Thyroid gland (tissue), 4 donors: ENCODE measurements at places on chromosomes 2 and 18. TPM values are rescaled to one million over a fixed set of nuclear protein-coding genes. Genes with fewer than 3 reads are reported as not detected.
A peak's percentile ranks its signal among the peaks of the same experiment; 100 is the strongest.

Gene ADI1
- total RNA-seq, result 65.1 TPM

Gene TDRD15
- total RNA-seq, result 0.08 TPM

Gene MAPRE2
- 22.6 TPM for total RNA-seq

Gene SCYGR4
- total RNA-seq, result not detected

Gene PROM2
- total RNA-seq, result 24.3 TPM

Gene ZBTB7C
- 47.6 TPM for total RNA-seq

Gene GMPPA
- 50.6 TPM for total RNA-seq

Gene CREG2
- total RNA-seq, result not detected

Gene MC2R
- not detected for total RNA-seq

Gene C1QL2
- total RNA-seq, result not detected

Gene TUBB8B
- total RNA-seq, result not detected

- no peaks in the 10 kb centered on the region for H3K36me3 ChIP-seq
- DNase-seq, result no peak
- H3K4me3 ChIP-seq, result no peak overlapping the region
- H3K27me3 ChIP-seq, result no peaks in the 10 kb centered on the region
- H3K27ac ChIP-seq, result no peak overlapping the region
- H3K4me1 ChIP-seq, result no peaks in the 10 kb centered on the region
These were observed 13.3 kb downstream of the PROC start for GRCh38 chr2:127431408-127432023.

DNA sequence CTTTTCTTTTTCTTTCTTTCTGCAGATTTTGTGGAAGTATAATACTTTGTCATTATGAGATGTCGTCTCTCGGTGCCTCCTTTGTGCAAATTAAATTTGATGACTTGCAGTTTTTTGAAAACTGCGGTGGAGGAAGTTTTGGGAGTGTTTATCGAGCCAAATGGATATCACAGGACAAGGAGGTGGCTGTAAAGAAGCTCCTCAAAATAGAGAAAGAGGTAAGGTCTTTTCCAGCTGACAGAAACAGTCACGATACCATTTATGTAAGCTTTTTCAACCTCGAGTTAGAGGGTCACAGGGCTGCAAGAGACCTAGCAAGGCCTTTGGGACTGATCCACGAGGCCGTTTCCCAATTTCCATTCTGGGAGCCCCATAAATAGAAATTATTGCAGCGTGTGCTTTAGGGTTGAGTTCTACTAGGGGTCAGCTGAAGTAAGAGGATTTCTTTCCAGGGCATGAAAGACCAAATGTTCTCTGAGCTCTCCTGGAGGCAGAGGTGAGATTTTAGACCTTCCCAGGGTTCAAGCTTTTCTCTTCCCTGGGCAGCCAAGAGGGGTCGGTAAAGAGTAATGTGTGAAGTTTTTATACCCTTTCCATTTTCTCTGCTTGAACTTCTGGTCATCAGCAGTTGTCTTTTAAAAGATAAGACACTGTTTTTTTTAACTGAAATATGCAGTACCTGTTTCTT is 15.5 kb downstream of the MAP3K20 start:
- peaks cover 15% of the 10 kb centered on the region for H3K4me1 ChIP-seq
- no peaks in the 10 kb centered on the region for H3K27me3 ChIP-seq
- DNase-seq, result no peak

DNA sequence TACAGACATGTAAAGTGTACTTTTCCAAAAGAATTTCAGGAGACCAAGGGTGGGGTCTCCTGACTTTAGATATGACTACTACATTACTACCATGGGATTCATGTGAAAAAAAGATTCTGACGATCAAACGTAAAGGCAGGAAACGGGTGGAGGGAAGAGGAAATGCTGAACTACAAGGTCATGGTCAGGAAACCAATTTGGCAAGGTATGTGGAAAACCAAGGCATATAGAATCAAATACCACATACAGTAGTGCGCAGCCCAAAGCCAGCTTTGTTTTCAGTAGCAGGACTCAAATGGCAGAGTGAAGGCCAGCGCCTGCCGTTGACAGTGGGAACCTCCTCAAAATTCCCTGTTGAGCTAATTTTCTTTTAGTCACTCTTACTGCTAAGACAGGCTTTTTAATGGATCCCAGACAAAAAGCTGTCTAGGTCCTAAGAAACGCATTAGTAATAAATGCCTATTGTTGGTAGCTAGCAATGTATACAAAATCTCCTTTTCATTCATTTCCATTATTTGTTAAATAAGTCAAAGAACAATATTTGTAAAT is 57.6 kb upstream of the SERTAD2 start:
- H3K4me3 ChIP-seq, result no peak overlapping the region
- H3K27me3 ChIP-seq, result no peaks in the 10 kb centered on the region
- no peaks in the 10 kb centered on the region for H3K36me3 ChIP-seq

- no peaks in the 10 kb centered on the region for H3K4me1 ChIP-seq
- H3K27me3 ChIP-seq, result no peaks in the 10 kb centered on the region
These were observed 380.4 kb downstream of the CLIP4 start for GRCh38 chr2:29495536-29496060.

GRCh38 chr2:200812122-200813022 is 662 bp downstream of the BZW1 start:
- peaks cover 19% of the 10 kb centered on the region for H3K36me3 ChIP-seq
- peak; percentile 75 for DNase-seq
- no peaks in the 10 kb centered on the region for H3K27me3 ChIP-seq

DNA sequence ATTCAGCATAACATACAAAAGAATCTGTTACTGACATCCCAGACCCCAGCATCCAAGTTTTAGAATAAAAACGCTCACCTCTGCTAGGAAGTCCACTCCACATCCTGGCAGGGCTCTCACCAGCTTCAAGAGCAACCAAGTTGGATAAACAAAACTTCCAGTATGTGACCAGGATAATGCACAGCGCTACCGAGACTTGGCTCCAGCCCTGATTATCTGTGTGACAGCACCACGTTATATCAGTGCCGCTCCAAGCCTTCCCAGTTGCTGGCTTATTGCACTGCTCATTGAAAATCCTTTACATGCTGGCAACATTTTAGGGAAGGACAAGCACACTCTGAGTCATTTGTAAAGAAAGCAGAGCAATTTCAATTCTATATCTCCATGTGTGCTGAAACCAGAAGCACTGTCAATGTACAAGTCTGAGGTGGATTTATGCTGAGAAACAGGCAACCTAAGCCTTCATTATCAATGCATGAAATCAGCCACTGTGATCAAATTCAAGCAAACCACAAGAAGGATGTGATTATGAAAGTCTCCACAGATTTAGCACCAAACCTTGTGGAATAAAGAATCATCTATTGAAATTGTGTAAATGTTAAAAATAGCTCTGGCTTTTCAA is 115.7 kb downstream of the ZNF385B start:
- H3K4me1 ChIP-seq, result no peaks in the 10 kb centered on the region
- H3K36me3 ChIP-seq, result no peaks in the 10 kb centered on the region
- H3K4me3 ChIP-seq, result no peak overlapping the region
- no peak overlapping the region for H3K27ac ChIP-seq
- H3K27me3 ChIP-seq, result peaks cover 3% of the 10 kb centered on the region

DNA sequence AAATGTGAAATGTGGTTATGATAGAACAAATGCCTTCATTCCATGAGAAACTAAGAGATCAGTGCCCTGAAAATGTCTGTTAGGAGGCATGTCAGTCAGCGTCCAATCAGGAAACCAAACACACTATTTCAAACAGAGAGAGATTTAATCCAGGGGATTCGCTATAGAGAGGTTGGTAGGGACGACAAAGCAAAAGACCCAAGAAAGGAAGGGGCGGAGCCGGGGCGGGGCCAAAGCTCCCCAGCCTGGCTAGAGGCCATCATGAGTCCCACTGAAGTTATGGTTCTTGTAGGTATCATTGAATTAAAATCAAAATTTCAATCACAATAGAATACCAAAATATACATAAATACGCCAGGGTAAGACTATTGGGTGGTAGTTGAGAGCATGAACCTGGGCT is 32.9 kb upstream of the RNF149 start:
- no peak for DNase-seq
- no peak overlapping the region for H3K4me3 ChIP-seq
- no peak overlapping the region for H3K27ac ChIP-seq
- H3K36me3 ChIP-seq, result no peaks in the 10 kb centered on the region
- H3K4me1 ChIP-seq, result no peaks in the 10 kb centered on the region
- no peaks in the 10 kb centered on the region for H3K27me3 ChIP-seq

- no peak overlapping the region for H3K4me3 ChIP-seq
- H3K36me3 ChIP-seq, result no peaks in the 10 kb centered on the region
- no peak overlapping the region for H3K27ac ChIP-seq
- no peaks in the 10 kb centered on the region for H3K4me1 ChIP-seq
- H3K27me3 ChIP-seq, result no peaks in the 10 kb centered on the region
These were observed 136.0 kb downstream of the EML6 start for GRCh38 chr2:54859416-54859815.

- DNase-seq, result no peak
- no peaks in the 10 kb centered on the region for H3K36me3 ChIP-seq
- no peaks in the 10 kb centered on the region for H3K27me3 ChIP-seq
- H3K27ac ChIP-seq, result no peak overlapping the region
- no peaks in the 10 kb centered on the region for H3K4me1 ChIP-seq
These were observed 768 bp downstream of the DSC1 start for GRCh38 chr18:31161757-31162418.

DNA sequence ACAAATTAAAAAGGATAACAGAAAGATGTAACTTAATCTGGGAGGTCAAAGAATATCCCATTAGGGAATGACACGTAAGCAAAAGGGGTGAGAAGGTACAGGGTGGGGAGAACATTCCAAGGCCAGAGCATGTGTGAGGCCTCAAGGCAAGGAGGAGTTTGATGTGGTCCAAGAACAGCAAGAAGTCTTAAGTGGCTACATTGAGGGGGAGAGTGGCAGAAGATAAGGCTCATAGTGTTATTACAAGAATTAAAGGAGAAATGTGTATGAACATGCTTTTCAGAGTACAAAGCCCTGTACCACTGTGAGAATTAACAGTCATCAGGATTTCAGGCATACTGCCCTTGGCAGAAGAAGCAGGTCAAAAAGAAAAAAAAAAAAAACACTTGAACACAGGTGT is 174.4 kb upstream of the ERBB4 start:
- no peak overlapping the region for H3K4me3 ChIP-seq
- peaks cover 21% of the 10 kb centered on the region for H3K4me1 ChIP-seq
- no peak for DNase-seq
- H3K27ac ChIP-seq, result peak overlapping the region; percentile 50

- H3K27me3 ChIP-seq, result no peaks in the 10 kb centered on the region
- H3K4me3 ChIP-seq, result no peak overlapping the region
- no peak overlapping the region for H3K27ac ChIP-seq
- H3K36me3 ChIP-seq, result no peaks in the 10 kb centered on the region
These were observed 34.7 kb downstream of the ICOS start for GRCh38 chr2:203971251-203971650.

- DNase-seq, result no peak
- H3K27ac ChIP-seq, result no peak overlapping the region
- H3K27me3 ChIP-seq, result no peaks in the 10 kb centered on the region
- no peaks in the 10 kb centered on the region for H3K4me1 ChIP-seq
- no peak overlapping the region for H3K4me3 ChIP-seq
- no peaks in the 10 kb centered on the region for H3K36me3 ChIP-seq
These were observed 13.3 kb upstream of the PXDN start for GRCh38 chr2:1757567-1757966.

- DNase-seq, result peak; percentile 71
- no peaks in the 10 kb centered on the region for H3K27me3 ChIP-seq
- H3K36me3 ChIP-seq, result no peaks in the 10 kb centered on the region
- H3K27ac ChIP-seq, result peak overlapping the region; percentile 22
- H3K4me1 ChIP-seq, result peaks cover 15% of the 10 kb centered on the region
These were observed 68.6 kb downstream of the CAB39 start for GRCh38 chr2:230781130-230781797.

GRCh38 chr2:128818704-128819491 is 500.2 kb upstream of the HS6ST1 start:
- H3K4me3 ChIP-seq, result no peak overlapping the region
- no peaks in the 10 kb centered on the region for H3K36me3 ChIP-seq
- H3K27me3 ChIP-seq, result no peaks in the 10 kb centered on the region
- no peaks in the 10 kb centered on the region for H3K4me1 ChIP-seq
- no peak for DNase-seq
- no peak overlapping the region for H3K27ac ChIP-seq

DNA sequence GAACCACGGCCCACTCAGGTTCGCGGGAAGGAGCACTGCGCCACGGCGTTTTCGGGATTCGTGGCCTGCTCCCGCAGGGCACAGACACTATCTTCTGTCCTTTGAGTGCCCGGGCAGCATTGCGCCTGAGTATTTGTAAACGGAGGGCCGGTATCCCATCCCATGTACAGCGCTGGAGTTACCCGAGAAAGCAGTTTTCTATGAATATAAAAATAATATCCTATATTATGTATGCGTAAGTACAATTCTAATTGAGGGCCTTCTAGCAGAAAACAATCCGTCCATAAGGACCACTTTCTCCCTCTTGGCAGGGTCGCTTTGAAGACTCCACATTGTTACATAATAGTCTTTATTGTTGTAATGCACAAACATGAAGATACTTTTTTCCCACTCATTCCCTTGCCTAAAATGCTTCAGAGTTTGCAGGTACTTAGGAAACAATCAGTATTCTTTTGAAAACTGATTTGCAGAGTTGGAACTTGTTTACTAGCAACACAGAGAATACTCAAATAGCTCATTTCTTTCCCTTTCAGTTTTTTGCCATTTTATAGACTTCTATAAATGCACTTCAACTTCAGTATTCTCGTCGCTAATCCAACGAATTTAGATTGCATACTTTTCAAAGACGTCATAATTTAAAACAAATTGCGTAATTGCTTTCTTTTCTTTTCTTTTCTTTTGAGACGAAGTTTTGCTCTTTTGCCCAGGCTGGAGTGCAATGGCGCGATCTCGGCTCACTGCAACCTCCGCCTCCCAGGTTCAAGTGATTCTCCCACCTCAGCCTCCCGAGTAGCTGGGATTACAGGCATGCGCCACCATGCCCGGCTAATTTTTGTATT is 1.0 kb upstream of the REV1 start:
- peak overlapping the region; percentile 72 for H3K4me3 ChIP-seq
- DNase-seq, result no peak
- no peaks in the 10 kb centered on the region for H3K27me3 ChIP-seq
- H3K36me3 ChIP-seq, result no peaks in the 10 kb centered on the region
- H3K4me1 ChIP-seq, result peaks cover 17% of the 10 kb centered on the region

DNA sequence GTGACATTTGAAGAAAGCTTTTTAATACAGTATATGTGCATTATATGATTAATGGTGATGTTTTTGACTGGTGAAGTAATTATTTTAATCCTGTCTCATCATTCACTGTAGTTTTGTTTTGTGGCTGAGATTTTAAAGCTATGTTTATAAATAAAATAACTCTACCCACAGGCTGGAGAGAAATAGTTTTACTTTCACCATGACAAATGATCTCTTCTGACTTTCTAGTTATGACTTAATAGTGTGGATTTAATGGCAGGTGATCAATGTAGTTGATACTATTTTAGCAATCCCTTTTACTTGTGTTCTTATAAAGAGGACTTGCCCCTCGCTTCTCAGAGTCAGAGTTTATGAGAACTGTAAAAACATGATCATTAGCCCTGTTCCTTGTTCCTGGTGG is 289.5 kb upstream of the SIX3 start:
- H3K4me3 ChIP-seq, result no peak overlapping the region
- no peaks in the 10 kb centered on the region for H3K4me1 ChIP-seq
- H3K27me3 ChIP-seq, result no peaks in the 10 kb centered on the region
- no peaks in the 10 kb centered on the region for H3K36me3 ChIP-seq
- DNase-seq, result no peak

GRCh38 chr2:128786316-128786715 is 467.6 kb upstream of the HS6ST1 start:
- DNase-seq, result no peak
- H3K27me3 ChIP-seq, result no peaks in the 10 kb centered on the region

GRCh38 chr2:143284087-143284675 is 155.0 kb downstream of the ARHGAP15 start:
- peaks cover 5% of the 10 kb centered on the region for H3K4me1 ChIP-seq

GRCh38 chr18:46250812-46251173 is 146.6 kb downstream of the HAUS1 start:
- peak overlapping the region; percentile 87 for H3K27ac ChIP-seq
- H3K4me1 ChIP-seq, result peaks cover 29% of the 10 kb centered on the region
- H3K36me3 ChIP-seq, result no peaks in the 10 kb centered on the region
- no peak overlapping the region for H3K4me3 ChIP-seq

GRCh38 chr2:192373754-192374153 is 179.0 kb upstream of the TMEFF2 start:
- DNase-seq, result no peak
- no peak overlapping the region for H3K27ac ChIP-seq
- no peaks in the 10 kb centered on the region for H3K36me3 ChIP-seq
- H3K4me1 ChIP-seq, result no peaks in the 10 kb centered on the region
